ENCODE measurements at places on chromosomes 2 and 18.

GRCh38 chr2:120447127-120447785 lies 101.3 kb downstream of the INHBB start:
- DNase-seq: peak; percentile 30

DNA sequence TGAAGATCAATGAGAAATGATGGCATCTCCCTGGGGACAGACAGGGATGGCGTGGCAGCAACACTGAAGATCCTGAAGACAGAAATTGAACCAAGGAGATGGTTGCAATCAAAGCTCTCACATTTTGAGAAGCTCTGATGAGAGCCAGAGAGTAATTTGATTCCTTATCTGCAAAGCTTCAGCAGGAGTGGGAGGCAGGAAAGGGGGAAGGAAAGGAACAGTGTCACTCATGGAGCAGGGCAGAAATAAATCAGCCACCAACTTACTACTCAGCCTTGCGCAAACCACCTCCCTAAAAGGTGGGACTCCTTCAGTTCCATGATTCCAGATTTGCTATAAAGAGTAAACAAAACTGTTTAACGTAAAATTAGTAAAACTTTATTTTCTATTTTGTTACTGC lies 119.2 kb downstream of the CACNB4 start:
- DNase-seq: no peak

GRCh38 chr2:33975498-33975897 lies 376.4 kb upstream of the FAM98A start:
- no peak for DNase-seq

DNA sequence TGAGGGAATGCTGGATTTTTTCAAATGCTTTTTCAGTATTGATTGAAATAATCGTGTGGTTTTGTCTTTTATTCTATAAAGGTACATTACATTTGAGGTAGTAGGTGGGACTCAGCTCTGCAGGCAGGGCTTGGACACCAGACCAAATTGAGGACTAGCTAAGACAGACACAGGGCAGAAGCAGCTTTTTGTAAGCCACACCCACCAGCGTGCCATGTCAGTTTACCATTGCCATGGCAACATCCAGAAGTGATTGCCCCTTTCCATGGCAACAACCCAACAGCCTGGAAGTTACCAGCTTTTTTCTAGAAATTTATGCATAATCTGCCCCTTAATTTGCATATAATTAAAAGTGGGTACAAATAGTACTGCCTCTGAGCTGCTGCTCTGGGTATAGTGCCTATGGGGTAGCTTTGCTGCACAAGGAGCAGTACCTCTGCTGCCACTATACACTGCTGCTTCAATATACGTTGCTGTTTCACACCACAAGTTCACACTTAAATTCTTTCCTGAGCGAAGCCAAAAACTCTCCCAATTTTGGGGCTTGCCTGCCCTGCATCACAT lies 23.6 kb upstream of the VWA3B start:
- DNase-seq: no peak

- no peak for DNase-seq
Observed at GRCh38 chr18:11991021-11991795, 9.9 kb downstream of the IMPA2 start.

Data from pons (tissue), 1 donor.